ENCODE measurements at places on chromosomes 16 and 17.
A peak's percentile ranks its signal among the peaks of the same experiment; 100 is the strongest.

GRCh38 chr17:39600288-39600996, 7.3 kb downstream of the NEUROD2 start:
- no peak for DNase-seq

DNA sequence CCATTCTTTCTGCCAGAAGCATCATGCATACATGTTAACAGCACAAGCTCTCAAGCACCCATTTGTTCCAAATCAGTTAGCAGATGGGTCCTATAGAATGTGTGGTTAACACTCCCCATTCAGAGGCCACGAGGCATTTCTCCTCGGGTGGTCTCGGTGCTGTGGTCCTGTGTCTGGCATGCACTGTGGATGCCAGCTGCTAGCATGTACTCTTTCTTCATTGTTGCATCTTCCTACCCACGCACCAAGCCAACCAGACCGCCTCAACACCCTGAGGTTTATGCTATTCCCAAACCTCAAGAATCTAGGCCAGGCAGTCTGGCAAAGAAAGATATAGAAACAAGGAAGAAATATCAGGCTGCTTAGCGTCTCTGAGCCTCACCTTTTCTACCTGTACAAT, 27.8 kb upstream of the MRTFB start:
- DNase-seq = no peak

DNA sequence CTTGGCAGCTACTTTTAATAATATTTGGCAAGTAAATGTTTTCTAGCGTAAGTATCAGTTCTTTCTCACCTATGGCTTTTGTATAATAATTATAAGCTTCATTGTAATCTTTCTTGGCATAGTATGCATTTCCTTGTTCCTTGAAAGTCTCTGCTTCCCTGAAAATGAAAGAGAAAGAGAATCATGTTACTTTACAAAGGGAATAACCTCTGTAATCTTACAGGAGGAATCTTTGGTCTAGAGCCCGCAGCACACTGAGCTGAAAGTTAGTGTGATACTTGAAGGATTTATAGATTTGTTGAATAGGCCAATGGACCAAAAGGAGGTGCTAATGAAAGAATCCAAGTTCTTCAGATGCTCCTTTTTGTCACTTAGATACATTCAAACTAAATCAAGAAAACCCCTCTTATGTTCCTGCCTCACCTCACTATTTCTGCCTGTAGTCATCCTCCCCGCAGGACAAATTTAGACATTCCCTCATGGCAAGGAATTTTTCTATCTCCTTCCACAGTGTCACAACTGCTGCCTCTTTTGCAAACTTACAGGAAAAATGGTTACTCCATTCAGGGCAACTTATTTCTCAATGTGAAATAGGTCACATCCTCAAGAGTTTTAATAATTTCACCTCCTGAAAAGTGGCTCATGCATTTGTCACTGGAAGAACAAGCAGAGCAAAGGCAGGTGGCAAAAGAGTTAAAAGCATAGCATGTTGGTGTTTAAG, 16.7 kb downstream of the DNAJC7 start:
- no peak for DNase-seq

DNA sequence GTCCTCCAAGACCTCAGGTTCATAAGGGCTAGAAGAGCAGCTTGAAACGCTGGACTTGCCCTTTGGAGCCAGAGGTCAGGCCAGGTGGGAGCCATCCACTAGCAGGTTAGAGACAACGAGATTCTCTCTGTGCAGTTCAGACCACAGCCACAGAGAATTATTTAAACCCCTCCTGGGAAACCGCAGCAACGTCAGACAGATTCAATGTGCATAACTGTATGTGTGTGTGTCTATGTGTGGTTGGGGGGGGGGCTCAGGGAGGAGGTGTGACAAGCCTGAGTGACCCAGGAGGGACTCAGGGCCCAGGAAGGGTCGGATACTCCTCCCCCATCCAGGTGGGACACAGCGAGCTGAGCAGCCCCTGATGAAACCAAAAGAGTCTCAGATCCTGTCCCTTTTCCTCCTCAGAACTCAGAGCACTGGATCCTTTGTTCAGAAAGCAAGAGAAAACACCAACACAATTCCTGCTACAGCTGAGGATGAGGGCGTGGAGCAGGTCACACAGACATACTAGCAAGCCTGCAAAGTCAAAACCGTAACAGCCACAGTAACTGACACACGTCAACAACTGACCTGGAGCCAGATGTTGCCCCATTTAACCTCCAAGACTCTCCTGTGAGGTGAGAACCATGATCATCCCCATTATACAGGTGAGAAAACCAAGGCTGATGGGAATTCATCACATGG, 66.8 kb downstream of the XYLT1 start:
- no peak for DNase-seq

- no peak for DNase-seq
Observed at GRCh38 chr16:9203956-9204355, 112.5 kb downstream of the HAPSTR1 start.

GRCh38 chr17:48037036-48037837, at the start of gene COPZ2:
Gene COPZ2, minus strand, starts transcription at chr17:48037797. Its CDS starts 20 bp downstream, at chr17:48037777.
- DNase-seq = peak; percentile 48

DNA sequence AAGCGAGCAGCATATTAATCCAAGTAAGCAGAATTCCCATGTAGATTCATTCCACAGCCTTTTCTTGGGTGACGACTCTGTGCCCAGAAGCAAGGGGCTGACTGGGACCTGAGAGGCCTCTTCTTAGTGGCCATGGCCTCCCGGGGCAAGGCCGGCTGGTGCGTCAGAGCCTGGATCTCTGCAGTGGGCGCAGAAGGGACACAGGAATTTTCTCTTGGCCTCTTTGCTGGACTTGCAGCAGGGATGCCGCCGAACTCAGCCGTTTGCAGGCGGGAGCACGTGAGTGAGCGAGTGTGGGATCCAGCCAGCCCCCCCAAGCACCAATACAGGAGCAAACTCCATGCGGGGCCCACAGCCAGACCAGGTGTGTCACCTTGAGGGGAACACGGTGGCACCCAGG, 151.8 kb downstream of the RPTOR start:
- no peak for DNase-seq

GRCh38 chr16:82195917-82196494, 26.0 kb upstream of the MPHOSPH6 start:
- no peak for DNase-seq

GRCh38 chr16:61182391-61182790, 853.8 kb downstream of the CDH8 start:
- DNase-seq = no peak

- no peak for DNase-seq
Observed at GRCh38 chr17:42378959-42379594, 9.2 kb downstream of the STAT3 start.

DNA sequence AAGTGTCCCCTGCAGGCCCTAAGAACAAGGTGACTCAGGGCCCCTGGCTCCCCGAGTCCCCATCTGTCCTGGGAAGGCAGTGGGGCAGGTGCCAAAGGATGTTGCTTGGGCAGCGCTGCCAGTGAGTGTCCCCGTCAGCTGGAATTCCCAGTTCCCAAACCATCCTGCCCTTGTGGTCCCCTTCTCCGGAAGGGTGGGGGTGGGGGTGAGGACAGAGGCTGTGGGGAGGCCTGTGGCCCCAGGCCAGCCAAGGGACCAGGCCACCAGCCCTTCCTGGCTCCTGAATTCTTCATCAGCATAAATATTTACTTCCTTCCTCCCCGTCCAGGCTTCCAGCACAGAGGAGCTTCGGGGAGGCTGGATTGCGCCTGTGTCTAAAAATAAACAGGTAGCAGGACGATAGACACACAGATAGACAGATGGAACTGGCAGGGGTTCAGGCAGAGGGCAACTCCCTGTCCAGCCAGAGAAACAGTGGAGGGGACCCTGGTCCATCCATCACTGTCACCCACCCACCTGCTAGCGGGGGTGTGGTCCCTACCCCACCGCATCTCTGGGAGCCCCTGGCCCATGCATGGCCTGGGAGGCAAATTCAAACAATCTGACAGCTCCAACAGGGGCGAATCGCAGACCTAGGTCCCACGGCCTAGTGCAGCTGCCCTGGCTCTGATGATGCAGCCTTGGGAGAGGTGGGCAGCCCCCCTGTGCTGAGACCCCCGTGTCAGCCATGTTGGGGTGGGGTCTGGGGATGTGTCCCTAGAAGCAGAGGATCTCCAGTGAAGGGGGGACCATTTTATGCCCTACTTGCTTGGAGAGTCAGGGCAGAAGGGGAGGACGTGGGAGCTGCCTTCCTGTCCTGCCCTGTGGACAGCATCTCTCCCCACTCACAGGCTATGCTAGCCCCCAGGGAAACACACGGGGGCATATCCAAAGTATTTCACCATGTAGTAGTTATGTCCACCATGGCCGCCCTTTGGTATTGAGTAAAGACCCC, 13.2 kb downstream of the GLIS2 start:
- no peak for DNase-seq

DNA sequence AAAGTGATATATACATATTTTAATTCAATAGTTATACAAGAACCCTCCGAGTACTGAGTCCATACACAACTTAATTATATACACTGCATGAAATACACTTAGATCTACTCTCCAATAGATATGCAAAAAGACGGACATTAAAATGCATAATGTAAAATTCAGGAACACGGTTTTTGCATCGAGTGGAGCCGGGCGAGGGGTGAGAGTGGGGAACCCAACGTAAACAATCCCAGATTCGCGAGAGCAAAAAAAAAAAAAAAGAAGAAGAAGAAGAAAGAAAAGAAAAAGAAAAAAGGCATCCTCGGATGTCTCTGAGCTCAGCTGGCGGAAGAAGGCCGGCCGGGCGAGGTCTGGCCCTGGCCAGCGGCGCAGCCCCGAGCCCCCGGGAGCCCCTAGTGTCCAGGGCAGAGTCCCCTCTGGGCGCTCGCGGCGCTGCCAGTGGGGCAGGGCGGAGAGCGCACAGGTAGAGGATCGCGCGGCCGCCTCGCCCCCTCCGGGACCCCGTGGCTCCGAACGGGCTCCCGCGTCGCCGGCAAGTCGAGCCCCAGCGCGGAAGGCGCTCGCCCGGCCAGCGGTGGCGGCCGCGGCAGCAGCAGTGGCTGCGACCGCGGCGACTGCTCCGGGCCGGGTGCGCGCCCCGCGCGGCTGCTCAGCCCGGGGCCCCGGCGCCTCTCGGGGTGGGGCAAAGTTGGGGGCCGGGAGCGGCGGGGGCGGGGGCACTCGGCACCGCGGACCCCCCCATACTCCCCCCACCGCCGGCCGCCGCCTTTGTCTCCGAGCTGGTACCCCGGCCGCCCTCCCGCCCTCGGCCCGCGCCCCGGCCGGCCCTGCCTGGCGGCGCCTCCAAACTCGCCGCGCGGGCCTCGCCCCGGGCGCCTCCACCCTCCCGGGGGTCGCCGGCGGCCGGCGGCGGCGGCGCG, 9.6 kb upstream of the ZFHX3 start:
- DNase-seq = peak; percentile 77

GRCh38 chr17:43034894-43035293, 9.9 kb downstream of the RND2 start:
- no peak for DNase-seq

DNA sequence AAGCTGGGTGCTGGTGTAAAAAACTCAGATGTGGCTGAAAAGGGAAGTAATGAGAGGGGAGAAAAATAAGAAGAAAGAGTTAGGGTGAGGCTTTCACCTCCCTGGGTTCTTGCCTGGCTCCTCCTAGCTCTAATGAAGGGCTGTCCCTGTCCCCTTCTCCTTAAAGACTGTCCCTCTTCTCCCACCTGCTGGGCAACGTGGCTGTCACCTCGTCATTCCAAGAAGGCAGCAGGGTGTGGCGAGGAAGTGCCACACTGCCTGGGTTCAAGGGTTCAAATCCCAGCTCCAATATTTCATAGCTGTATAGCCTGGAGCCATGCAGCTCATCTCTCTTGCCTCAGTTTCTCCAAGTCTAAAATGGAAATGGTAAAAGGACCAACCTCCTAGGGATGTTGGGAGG, 122.5 kb upstream of the CACNG5 start:
- DNase-seq = no peak

GRCh38 chr16:88870608-88871348, 4.3 kb upstream of the PABPN1L start:
- peak; percentile 83 for DNase-seq

GRCh38 chr17:74199306-74200092, 4.0 kb upstream of the RPL38 start:
- DNase-seq = peak; percentile 93

DNA sequence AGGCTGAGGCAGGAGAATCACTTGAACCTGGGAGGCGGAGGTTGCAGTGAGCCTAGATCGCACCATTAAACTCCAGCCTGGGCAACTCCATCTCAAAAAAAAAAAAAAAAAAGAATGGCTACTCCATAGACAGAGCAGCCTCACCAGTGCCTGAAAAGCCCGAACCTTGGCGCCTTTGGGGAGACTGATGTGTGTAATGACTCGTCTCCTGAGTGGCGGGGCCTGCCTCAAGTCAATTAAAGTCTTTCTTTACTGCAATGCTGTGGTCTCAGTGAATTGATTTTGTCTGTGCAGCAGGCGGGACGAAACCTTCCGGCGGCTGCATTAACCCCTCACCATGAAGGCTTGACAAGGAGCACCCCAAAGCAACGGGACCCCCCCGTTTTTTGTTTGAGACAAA, 3.5 kb upstream of the UQCC4 start:
- DNase-seq = no peak

- peak; percentile 36 for DNase-seq
Observed at GRCh38 chr16:14301169-14302030, 230.3 kb downstream of the MRTFB start.

- no peak for DNase-seq
Observed at GRCh38 chr17:9648521-9649110, 3.3 kb downstream of the USP43 start.
